Neural progenitor cell (in vitro differentiated cells): ENCODE measurements at places on chromosomes 3 and 15. TPM values are rescaled to one million over a fixed set of nuclear protein-coding genes. Genes with fewer than 3 reads are reported as not detected.

ALDH1L1 gene
- 0.31 and 0.60 TPM in 2 replicates for total RNA-seq

AHSG gene
- not detected in 2 replicates for total RNA-seq

ZNF280D gene
- total RNA-seq = 3.1 and 9.9 TPM in 2 replicates

GRCh38 chr3:29949940-29950616, 656.3 kb upstream of the TGFBR2 start:
- no peaks in the 10 kb centered on the region for H3K27me3 ChIP-seq
- no peak overlapping the region for H3K27ac ChIP-seq
- no peaks in the 10 kb centered on the region for H3K36me3 ChIP-seq
- H3K4me1 ChIP-seq = no peaks in the 10 kb centered on the region
- no peak for DNase-seq

GRCh38 chr3:78141269-78141668, 1101.4 kb downstream of the ROBO2 start:
- H3K36me3 ChIP-seq = no peaks in the 10 kb centered on the region
- no peaks in the 10 kb centered on the region for H3K4me1 ChIP-seq
- no peak overlapping the region for H3K27ac ChIP-seq

- DNase-seq = no peak
- no peak overlapping the region for H3K27ac ChIP-seq
- H3K36me3 ChIP-seq = no peaks in the 10 kb centered on the region
- no peaks in the 10 kb centered on the region for H3K27me3 ChIP-seq
- no peak overlapping the region for H3K4me3 ChIP-seq
Observed at GRCh38 chr15:32822739-32823138, 104.9 kb downstream of the GREM1 start.

DNA sequence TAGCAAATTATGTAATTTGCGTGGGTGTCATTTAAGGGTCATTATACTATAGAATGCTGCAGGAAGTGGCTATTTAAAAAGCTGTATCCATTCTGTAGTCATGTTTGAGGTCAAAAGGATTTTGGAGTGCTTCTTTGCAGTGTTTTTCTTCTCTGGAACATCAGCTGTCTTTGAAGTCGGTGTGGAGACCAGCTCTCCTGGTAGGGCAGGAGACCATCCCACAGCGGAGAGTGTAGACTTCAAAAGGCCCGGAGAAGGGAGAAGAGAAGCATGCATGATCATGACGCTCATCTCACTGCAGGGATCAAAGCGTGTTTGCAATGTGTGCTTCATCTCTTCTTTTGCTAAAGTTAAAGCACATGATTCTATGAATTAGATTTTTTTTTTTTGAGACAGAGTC, 19.9 kb downstream of the PXK start:
- H3K27me3 ChIP-seq = no peaks in the 10 kb centered on the region
- no peaks in the 10 kb centered on the region for H3K36me3 ChIP-seq
- no peak overlapping the region for H3K27ac ChIP-seq
- no peak for DNase-seq
- no peak overlapping the region for H3K4me3 ChIP-seq

- H3K4me3 ChIP-seq = no peak overlapping the region
- H3K27me3 ChIP-seq = no peaks in the 10 kb centered on the region
- no peak for DNase-seq
Observed at GRCh38 chr15:29149738-29150075, 119.9 kb downstream of the NSMCE3 start.

- H3K4me1 ChIP-seq = no peaks in the 10 kb centered on the region
- H3K27ac ChIP-seq = no peak overlapping the region
Observed at GRCh38 chr3:13832130-13832529, 47.7 kb downstream of the WNT7A start.

DNA sequence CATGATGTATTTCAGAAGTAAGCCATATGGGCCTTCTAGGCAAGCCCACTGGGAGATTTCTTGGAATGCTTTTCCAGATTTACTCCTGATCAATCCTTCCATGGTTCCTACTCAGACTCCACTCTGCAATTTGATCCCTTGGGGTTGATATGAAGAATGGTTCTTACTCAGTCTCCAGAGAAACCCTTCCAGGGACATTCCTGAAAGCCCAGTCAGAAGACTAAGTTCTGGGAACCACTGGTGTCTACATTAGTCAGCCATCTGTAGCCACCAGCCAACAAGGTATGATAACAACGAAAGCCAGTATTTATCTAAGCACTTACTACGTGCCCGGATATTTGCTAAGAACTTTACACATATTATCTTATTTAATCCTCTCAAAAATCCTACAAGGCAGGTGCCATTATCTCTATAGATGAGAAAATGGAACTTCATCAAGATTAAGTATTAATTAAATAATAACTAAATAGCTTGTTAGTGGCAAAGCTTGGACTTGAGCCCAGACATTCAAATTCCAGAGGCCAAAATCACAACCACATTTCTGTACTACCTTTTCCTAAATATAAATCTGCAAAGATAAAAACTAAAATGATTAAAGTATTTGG, 32.7 kb downstream of the ZNF385D start:
- no peaks in the 10 kb centered on the region for H3K27me3 ChIP-seq
- H3K27ac ChIP-seq = no peak overlapping the region
- H3K36me3 ChIP-seq = no peaks in the 10 kb centered on the region
- no peak for DNase-seq
